Brain (organoid and tissue), 16 donors: ENCODE measurements at places on chromosomes 1 and 21.

GRCh38 chr1:245679821-245680780 lies 525.3 kb downstream of the KIF26B start:
- DNase-seq = no peak

GRCh38 chr1:43835082-43836021 lies 98.2 kb upstream of the ARTN start:
- no peak for DNase-seq

- no peak for DNase-seq
These were observed 340.1 kb upstream of the RGS18 start for GRCh38 chr1:191818198-191818597.

DNA sequence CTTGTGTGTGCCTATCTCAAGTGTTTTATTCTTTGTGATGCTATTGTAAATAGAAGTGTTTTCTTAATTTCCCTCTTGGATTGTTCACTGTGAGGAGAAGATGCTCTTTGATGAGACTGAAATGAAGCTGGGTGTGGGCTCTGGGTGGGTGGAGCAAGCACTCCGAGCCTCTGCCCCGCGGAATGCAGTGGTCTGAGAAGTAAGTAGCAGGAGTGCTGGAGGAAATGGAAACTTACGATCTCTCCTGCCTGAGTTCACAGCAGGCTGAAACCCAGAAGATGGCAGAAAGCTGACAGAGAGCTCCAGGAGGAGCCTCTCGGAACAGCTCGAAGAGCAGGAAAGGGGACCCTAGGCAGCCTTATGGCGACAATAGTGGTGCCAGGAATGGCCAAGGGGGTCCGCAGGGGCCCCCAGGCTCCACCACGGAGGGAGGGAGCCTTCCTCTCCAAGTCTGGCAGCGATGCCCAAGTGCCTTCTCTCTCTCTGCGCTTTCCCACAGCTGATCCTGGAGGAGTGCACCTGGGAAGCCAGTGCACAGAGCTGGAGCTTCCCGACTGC lies 126.8 kb upstream of the COL6A1 start:
- DNase-seq = no peak

DNA sequence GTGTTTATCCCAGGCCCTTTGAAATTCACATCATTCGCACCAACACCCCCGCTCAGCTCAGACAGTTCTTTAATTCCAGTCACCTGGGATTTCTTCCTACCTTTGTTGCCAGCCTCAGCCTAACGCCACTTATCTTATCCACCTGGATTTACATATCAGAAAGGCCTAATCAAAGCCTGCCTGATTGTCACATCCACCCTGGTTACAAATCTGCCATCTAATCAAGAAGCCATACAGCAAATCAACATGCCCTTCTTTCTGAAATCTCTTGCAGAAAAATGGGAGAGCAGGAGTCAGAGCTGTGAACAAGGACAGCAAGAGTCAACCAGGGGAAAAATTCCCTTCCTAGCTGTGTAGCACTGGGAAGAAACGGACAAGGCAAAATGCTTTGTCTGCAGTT lies 173.2 kb upstream of the DAB1 start:
- DNase-seq = no peak

DNA sequence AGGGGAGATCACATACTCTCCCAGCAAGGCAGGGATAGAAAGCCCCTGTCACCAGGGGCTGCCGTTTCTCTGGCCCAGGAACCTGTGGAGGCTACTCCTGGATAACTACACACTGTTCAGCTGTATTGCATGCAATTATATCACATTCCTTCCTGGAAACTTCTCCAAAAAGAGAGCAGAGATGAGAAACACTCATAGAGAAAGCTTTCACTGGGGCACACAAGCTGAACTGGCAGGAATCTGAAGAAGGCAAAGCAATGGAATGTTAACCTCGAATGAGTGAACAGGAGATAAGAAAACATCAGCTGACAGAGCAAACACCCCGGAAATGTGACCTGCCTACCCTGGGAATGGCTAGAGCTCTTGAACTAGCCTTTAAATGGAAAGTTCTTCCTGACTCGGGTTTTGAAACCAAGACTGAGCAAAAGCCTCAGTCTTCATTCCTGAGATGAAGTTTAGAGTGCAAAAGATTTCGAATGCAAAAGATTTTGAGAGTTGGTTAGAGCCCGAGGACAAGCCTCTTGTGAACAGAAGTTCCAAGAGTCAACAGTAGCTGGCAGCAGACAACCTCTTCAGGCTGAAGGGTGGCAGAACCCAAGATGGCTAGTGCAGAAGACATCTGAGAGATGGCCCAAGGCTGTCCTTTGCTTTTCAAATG lies 32.3 kb downstream of the CCN1 start:
- DNase-seq = no peak

DNA sequence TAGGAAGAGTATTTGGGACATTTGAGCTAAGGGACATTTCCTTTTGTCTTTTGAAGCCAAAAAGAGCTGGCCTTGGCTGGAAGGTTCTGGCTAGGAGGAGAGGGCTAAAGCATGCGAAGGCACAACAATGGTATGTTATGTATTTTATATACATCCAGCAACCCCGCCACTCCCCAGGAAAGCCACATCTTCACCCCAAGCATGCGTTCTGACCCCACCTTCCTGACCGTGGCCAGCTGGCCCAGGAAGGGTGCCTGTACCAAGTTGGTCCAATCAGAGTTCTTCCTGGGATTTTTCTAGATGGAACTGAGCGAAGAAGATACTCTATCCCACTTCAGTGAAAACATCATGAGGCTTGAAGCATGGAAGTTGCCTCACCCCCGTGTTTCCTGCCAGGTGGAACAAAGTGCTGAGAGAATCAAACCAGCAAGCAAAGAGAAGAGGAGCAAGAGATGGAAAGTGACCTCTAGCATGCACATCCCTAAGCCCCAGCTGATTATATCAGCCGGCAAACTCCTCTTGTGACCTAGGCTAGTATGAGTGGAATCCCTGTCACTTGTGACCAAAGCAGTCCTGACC lies 82.7 kb downstream of the BCAR3 start:
- DNase-seq = no peak

GRCh38 chr1:155141749-155142148 lies 1.4 kb upstream of the DPM3 start:
- DNase-seq = no peak

GRCh38 chr1:92037400-92037799 lies 7.6 kb downstream of the EPHX4 start:
- DNase-seq = no peak

- no peak for DNase-seq
These were observed 20.0 kb downstream of the OR10J1 start for GRCh38 chr1:159459551-159459950.

- DNase-seq = no peak
These were observed 763.1 kb downstream of the USP25 start for GRCh38 chr21:16492892-16493291.

DNA sequence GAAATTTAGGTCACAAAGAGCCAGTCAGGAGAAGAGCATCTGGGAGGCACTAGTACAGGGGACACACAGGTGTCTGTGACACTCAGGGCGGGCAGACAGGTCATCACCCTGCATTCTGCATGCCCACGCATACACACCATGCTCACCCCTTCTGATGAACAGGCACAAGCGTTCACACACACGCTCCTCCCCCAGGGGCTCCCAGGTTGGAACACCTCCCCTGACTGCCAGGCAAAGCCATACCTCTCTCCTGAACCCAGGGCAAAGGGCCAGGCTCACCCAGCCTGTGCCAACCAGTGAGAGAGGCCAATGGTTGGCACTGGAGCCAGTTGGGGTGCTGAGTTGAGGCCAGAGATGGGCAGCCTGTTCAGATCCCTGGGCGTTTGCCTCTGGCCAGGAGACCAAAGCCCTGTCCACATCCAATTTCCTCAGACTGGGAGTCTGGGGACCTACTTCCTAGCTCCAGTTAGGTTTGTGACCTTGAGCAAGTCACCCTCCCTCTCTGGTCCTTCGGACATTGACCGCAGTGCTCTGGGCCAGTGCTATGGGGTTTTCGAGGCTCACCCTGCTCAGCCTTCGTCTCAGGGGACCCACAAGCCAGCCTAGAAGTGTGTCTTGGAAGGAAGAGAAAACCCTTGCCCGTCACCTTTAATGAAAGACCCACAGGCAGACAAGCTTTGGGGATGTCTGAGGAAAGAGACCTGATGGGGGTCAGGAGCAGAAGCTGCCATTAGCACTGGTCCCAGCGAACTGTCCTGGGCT lies 5.8 kb upstream of the LAD1 start:
- no peak for DNase-seq

DNA sequence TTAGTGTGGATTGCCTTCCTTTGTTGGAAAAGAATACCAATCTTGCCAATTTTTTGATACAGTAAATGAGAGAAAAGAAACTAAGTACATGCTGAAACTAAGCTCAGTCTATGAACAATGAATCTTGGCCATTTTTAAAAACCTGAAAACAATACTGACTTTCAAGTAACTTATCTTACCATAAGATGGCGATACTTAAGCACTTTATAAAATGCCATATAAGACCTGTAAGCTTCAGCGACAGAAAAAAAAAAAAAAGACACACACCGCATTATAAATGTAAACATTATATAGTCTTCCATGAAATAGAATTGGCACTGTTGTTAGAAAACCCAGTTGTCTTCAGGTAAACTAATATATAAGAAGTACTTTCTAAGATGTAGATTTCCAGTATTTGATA lies 3.0 kb downstream of the OLFM3 start:
- peak; percentile 47 for DNase-seq

DNA sequence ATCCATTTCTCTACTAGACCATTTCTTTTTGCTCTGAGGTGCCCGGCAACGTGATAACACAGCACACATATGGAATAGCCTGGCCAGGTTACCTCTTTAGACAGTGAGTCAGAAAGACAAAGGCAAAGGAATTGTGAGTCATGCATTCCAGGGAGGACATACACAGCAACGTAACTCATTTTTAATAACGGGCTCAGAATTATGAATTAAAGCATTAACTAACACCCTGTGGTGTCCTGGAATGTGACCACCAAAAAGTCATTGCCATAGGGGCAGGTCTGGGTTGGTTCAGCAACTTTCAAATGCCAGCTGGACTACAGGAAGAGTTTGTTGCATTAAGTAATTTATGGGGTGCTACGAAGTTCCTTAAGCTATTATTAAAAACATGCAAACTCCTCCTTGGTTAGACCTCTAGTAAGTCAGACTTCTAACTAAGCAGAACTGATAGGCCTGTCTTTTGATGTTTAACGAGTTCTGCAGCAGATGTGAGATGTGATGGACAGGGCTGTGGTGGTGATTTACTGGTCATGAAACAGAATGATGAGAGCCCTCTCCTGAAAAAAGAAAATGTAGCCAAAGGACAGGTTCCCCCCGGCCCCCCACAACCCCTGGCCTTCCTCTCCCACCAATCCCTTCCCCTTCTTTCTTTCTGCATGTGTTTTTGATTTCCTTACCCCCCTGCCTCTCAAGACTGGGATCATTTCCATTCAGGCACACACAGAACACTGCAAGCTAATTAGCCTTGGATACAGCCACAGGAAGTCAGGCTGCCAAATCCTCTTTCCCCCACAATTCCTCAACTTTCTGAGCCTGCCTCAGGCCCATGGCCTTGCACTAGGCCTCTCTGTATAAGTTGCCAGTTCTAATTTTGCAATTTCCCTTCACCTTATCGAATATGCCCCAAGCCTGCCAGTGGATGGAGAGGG lies 88.9 kb upstream of the HAO2 start:
- peak; percentile 30 for DNase-seq

GRCh38 chr1:84430546-84430945 lies 32.3 kb downstream of the DNASE2B start:
- DNase-seq = no peak

DNA sequence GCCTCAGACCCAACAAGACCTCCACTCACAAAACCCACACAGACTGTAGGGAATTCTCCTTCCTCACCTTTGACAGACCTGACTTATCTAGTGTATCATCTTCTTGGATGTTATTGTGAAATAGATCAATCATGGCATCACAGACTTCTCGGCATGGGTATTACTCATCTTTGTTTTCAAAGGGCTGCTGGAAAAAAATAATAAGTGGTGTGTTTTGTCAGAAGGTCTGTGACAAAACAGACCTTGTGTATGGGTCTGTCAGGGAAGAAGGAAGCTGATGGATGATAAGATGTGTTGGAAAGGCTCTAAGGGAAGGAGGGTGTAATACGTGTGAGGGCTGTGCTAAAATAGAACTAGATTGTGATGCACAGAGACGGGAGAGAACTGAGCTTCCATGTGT lies 13.9 kb upstream of the S100A7 start:
- DNase-seq = no peak

DNA sequence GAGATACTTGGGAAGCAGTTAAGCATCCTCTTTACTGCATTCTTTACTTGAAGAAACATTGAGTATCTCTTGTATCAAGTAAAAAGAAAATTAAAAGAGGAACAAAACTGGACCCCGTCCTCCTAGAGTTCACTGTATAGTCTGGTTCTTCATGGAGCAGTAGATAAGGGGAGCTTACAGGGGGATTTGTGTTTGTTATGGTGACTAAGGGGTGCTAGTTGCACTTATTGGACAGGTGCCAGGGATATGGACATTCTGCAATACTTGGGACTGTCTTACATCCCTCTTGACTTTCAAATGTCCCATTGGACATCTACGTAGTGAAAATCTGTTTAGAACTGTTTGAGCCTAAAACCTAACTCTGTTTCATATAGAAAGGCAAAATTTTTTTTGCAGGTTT lies 67.2 kb downstream of the ALG14 start:
- DNase-seq = no peak

DNA sequence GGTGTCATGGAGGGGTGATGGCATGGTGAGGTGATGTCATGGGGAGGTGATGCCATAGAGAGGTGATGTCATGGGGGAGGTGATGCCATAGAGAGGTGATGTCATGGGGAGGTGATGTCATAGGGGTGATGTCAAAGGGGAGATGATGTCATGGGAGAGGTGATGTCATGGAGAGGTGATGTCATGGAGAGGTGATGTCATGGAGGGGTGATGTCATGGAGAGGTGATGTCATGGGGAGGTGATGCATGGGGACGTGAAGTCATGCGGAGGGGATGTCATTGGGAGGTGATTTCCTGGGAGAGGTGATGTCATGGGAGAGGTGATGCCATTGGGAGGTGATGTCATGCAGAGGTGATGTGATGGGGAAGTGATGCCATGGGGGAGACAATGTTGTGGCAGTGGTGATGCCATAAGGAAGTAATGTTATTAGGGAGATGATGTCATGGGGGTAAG lies 92.1 kb upstream of the C1orf174 start:
- DNase-seq = no peak

- no peak for DNase-seq
These were observed 32.4 kb downstream of the SESN2 start for GRCh38 chr1:28291711-28292110.

GRCh38 chr21:23578027-23578426 lies 2029.3 kb downstream of the MRPL39 start:
- DNase-seq = peak; percentile 14

DNA sequence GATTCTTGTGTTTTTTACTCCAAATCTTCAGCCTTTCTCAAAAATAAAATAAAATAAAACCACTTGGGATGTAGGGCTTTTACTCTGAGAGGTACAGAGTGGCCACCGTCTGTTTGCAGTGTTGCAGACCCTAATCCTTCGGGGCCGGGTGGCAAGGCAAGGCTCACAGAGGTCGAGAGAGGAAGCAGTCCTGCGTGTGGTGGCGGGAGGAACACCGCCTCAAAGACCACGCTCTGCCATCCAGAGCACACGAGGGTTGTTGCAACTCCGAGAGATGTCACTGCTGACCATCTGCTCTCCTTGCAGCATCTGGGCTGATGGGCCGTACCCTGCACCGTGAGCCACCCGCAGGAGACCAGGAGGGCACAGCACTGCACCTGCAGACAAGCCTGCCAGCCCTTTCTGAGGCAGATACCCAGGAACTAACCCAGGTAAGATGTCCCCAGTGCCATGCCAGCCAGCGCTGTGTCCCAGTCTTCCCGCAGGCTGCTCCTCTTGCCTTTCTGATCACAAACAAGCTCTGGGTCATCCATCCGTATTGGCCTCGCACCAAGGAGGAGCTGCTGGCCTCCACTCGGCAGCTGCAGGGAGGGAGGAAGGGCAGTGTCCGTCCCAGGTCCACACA lies 31.5 kb downstream of the SNAP47 start:
- DNase-seq = no peak

- DNase-seq = peak; percentile 22
These were observed 521 bp upstream of the NADK start for GRCh38 chr1:1778663-1779319.
